ENCODE measurements at places on chromosomes 3 and 15. TPM values are rescaled to one million over a fixed set of nuclear protein-coding genes. Genes with fewer than 3 reads are reported as not detected.
A peak's percentile ranks its signal among the peaks of the same experiment; 100 is the strongest.

The IQCH gene
- total RNA-seq = 2.5 TPM

The SLC22A13 gene
- total RNA-seq = 1.1 TPM

DNA sequence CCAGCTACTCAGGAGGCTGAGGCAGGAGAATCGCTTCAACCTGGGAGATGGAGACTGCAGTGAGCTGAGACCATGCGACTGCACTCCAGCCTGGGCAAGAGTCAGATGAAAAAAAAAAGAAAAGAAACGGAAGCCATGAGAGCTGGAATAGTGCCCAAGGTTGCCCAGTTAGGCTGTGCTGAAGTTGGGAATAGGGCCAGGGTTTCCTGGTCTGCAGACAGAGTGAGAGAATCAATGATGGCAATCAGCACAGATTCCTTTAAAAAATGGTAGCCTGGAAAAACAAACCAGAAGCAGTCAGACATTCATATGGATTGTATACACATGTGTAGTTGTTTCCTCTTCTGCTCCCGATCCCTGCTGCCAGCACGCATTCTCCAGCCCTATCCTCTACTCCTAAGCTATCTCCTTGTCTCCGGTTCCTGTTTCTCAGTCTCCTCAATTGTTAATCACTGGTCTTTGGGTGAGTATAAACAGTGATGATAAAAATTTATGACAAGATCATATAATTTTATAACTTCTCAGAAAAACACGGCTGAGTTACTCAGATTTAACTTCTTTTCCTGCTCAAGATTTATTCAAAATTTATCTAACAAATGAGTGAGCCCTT, 316.2 kb upstream of the UMPS start:
- no peaks in the 10 kb centered on the region for H3K36me3 ChIP-seq
- no peaks in the 10 kb centered on the region for H3K27me3 ChIP-seq
- no peak overlapping the region for H3K4me3 ChIP-seq
- H3K27ac ChIP-seq = no peak overlapping the region
- DNase-seq = no peak

- H3K4me1 ChIP-seq = peaks cover 53% of the 10 kb centered on the region
- peak overlapping the region; percentile 59 for H3K4me3 ChIP-seq
- peak overlapping the region; percentile 68 for H3K27ac ChIP-seq
- no peaks in the 10 kb centered on the region for H3K27me3 ChIP-seq
Observed at GRCh38 chr3:71062952-71063772, 520.4 kb downstream of the FOXP1 start.

- no peak overlapping the region for H3K4me3 ChIP-seq
- H3K4me1 ChIP-seq = peaks cover 4% of the 10 kb centered on the region
- DNase-seq = no peak
Observed at GRCh38 chr15:84598250-84598649, 2.6 kb upstream of the ZSCAN2 start.

DNA sequence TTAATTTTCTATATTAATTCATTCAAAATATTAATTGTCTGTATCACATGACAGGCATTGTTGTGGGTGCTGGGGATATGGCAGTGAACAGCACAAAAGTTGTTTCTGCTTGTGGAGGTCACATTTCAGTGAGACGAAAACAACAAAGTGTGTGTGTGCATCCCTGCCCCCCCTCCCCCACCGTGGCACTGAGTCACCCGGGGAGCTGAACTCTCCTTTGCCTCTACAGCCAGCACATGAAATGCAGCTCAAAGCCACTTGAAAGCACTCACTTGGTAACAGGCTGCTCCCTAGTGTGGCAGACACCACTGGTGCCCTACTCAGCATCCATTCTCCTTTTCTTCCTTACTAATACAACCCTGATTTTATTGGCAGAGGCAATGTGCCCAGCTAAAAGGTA, 16.9 kb upstream of the SCAMP5 start:
- H3K4me3 ChIP-seq = no peak overlapping the region
- no peak for DNase-seq
- H3K4me1 ChIP-seq = no peaks in the 10 kb centered on the region
- H3K27ac ChIP-seq = no peak overlapping the region
- no peaks in the 10 kb centered on the region for H3K36me3 ChIP-seq
- no peaks in the 10 kb centered on the region for H3K27me3 ChIP-seq

DNA sequence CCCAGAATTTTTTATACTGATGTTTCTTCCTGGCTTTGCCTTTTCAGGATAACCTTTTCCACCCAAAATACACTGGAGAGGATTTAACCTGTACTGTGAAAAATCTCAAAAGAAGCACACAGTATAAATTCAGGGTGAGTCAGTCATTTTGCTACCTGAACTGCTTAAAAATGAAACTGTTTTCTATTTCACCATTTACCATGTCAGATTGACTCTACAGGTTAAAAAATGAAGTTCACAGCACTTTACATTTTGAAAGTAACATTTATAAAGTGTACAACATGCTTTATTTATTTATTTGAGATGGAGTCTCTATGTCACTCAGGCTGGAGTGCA, 115.2 kb downstream of the GHSR start:
- no peak overlapping the region for H3K4me3 ChIP-seq
- no peak for DNase-seq
- H3K36me3 ChIP-seq = peaks cover 5% of the 10 kb centered on the region

DNA sequence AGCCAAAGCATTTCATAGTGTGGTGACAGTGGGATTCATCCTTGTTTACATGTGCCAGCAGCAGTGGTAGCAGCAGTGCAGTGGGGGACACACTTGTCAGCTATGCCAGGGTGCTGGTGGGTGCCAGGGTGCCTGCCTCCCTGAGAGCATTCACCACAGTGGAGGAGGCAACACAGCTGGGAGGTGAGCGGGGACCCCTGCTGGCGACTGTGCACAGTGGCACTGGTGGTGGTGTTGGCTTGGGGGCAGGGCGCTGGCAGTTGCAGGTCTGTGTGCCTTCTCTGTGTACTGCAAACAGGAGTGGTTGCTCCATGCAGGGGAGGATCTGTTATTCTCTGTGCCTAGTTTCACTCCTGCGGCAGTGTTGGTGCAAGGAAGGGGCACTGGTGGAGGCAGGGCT, 41.2 kb downstream of the CEP63 start:
- no peaks in the 10 kb centered on the region for H3K36me3 ChIP-seq
- H3K27ac ChIP-seq = no peak overlapping the region
- no peaks in the 10 kb centered on the region for H3K27me3 ChIP-seq
- H3K4me1 ChIP-seq = no peaks in the 10 kb centered on the region
- no peak overlapping the region for H3K4me3 ChIP-seq
- DNase-seq = peak; percentile 15

GRCh38 chr15:80951941-80952340, 37.7 kb downstream of the MESD start:
- H3K4me1 ChIP-seq = no peaks in the 10 kb centered on the region
- H3K36me3 ChIP-seq = no peaks in the 10 kb centered on the region
- DNase-seq = no peak
- H3K27me3 ChIP-seq = no peaks in the 10 kb centered on the region
- H3K27ac ChIP-seq = no peak overlapping the region

- H3K27me3 ChIP-seq = no peaks in the 10 kb centered on the region
- H3K4me1 ChIP-seq = peaks cover 54% of the 10 kb centered on the region
- peak overlapping the region; percentile 49 for H3K4me3 ChIP-seq
- H3K36me3 ChIP-seq = no peaks in the 10 kb centered on the region
Observed at GRCh38 chr3:156816091-156816793, 9.9 kb upstream of the LEKR1 start.

GRCh38 chr3:31659246-31659645, 126.5 kb downstream of the STT3B start:
- H3K36me3 ChIP-seq = no peaks in the 10 kb centered on the region
- H3K27me3 ChIP-seq = no peaks in the 10 kb centered on the region
- no peak overlapping the region for H3K4me3 ChIP-seq
- no peak for DNase-seq

The CYP8B1 gene
- not detected for total RNA-seq

DNA sequence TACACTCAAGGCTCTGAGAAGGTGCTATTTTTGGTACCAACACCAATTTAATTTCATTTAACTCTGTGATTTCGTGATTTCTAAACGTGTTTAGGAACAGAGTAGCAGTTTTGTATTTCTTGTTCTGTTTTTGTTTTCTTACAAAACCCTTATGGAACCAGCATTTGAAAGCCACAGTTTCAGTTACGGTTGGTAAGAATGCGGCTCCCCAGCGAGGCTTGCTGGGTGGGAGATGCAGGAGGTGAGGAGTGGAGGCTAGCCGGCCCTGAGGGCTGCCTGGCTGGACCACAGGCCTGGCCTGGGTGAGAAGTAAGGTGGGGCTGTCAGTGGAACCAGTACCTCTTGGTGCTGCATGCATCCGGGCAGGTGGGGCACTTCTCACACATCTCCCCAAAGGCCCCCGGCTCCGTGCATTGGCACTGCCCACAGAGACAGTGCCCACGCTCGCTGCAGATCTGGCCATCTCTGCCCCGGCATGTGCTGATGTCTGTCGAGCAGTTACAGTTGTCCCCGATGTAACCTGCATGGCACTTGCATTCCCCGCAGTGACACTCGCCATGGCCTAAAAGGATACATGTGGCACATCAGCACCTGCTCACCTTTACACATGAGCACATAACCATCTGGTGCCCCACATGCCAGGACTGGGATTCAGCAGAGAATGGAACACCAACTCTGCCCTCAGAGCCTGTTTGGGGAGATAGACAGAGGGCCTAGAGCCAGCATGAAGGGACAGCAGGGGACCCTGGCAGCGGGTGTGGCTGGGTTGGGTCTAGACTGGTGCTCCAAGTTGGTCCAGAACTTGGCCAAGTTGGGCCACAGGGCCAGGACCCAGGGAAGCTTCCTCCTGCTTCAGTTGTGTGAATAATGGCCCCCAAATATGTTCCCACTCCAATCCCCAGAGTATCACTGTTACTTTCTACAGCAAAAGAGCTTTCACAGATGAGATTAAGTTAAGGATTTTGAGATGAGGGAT, 43.4 kb downstream of the UMPS start:
- H3K27ac ChIP-seq = peak overlapping the region; percentile 72
- H3K27me3 ChIP-seq = no peaks in the 10 kb centered on the region
- no peak for DNase-seq
- H3K36me3 ChIP-seq = peaks cover 16% of the 10 kb centered on the region

The LIPC gene
- total RNA-seq = not detected

GRCh38 chr3:132659000-132659364, 627 bp downstream of the ACAD11 start:
- H3K27ac ChIP-seq = no peak overlapping the region
- H3K36me3 ChIP-seq = no peaks in the 10 kb centered on the region
- H3K4me3 ChIP-seq = peak overlapping the region; percentile 87
- H3K4me1 ChIP-seq = peaks cover 10% of the 10 kb centered on the region
- DNase-seq = no peak

The PODXL2 gene
- 35.9 TPM for total RNA-seq

The ROPN1 gene
- not detected for total RNA-seq

- H3K27me3 ChIP-seq = no peaks in the 10 kb centered on the region
- H3K27ac ChIP-seq = no peak overlapping the region
- no peak for DNase-seq
- peaks cover 24% of the 10 kb centered on the region for H3K36me3 ChIP-seq
Observed at GRCh38 chr15:51866751-51867150, 37.3 kb downstream of the TMOD3 start.

GRCh38 chr15:86259589-86259988, 179.9 kb downstream of the AGBL1 start:
- no peak for DNase-seq
- H3K27me3 ChIP-seq = peaks cover 13% of the 10 kb centered on the region

- DNase-seq = peak; percentile 88
- no peak overlapping the region for H3K4me3 ChIP-seq
- peaks cover 50% of the 10 kb centered on the region for H3K4me1 ChIP-seq
- no peaks in the 10 kb centered on the region for H3K27me3 ChIP-seq
Observed at GRCh38 chr15:41967506-41968206, 4.7 kb downstream of the EHD4 start.

The CSPG5 gene
- 21.7 TPM for total RNA-seq

Data from A673 (cell line).